ENCODE measurements at places on chromosomes 7 and 10.
A peak's percentile ranks its signal among the peaks of the same experiment; 100 is the strongest.

DNA sequence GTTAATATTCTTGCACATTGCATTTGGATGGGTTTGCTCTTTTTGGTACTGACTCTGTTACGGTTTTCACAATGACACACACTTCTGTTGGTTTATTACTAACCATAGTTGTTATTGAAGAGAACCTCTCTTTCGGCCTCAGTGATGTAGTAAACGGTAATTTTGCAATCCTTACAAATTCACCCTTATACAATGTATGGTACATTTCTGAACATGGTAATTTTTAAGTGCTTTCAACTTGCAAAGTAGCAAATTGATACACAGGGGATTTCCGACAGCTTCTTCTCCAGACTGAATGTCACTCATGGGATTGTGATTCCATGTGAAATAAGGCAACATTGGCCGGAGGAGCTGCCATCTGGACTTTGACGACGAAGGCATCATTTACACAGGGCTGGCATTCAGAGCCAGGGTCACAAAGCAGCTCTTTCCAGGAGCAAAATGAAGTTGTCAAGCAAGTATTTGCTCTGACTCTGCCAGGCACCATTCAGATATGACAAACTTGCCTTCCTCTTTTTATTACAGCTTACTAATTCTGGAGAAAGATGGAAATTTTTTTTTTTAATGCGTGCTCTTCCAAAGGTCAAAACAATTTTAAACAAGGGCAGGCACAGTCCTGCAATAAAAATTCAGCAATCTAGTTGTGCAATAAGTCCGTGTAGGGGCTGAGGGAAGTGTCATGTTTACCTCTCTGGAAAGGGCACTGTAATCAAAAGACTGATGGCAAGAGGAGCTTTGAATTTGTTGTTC lies 711.5 kb upstream of the C7orf33 start:
- DNase-seq: no peak

DNA sequence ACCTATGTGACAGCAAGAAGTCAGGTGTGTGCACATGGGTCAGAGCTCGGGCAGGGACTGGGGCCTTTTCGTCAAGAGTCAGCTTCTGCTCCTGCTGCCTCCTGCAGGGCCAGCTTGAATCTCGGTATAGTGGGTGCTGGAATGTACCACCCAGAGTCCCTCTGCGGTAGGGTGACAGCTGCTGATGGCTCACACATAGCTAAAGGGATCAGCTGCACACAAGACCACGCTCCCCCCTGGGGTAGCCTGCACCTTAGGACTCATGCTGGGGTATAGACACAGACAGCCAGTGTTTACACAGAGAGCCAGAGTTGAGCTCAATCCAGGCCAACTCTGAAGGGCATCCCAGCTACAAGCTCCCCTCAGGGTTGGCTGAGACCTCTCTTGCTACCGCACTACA lies 14.0 kb upstream of the COL13A1 start:
- no peak for DNase-seq

- DNase-seq: no peak
Observed at GRCh38 chr7:34263168-34263567, 357.8 kb downstream of the BMPER start.

DNA sequence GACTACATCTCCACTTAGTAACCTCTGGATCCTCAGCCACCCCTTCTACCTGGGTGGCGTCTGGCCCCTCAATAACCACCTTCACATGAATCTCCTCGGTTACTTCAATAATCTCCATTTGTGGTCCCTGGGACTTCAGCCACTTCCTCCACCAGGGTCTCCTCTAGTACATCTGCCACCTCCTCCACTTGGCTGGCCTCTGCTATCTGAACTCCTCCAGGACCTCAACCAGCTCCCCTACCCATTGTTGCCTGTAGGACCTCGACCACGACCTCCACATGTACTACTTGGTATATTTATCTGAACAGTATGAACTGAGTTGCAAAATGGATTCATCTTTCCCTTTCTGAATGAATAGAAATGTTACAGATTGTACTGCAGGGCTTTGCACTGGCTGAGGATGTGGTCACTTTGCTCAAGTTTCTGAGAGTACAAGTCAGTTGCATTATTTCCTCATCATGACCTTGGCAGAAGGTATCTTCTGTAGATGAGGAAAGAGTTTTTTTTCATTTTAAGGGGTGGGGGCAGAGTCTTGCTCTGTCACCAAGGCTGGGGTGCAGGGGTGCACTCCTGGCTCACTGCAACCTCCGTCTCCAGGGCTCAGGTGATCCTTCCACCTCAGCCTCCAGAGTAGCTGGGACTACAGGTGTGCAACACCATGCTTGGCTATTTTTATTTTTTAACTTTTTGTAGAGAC lies 36.0 kb downstream of the MAT1A start:
- DNase-seq: no peak

DNA sequence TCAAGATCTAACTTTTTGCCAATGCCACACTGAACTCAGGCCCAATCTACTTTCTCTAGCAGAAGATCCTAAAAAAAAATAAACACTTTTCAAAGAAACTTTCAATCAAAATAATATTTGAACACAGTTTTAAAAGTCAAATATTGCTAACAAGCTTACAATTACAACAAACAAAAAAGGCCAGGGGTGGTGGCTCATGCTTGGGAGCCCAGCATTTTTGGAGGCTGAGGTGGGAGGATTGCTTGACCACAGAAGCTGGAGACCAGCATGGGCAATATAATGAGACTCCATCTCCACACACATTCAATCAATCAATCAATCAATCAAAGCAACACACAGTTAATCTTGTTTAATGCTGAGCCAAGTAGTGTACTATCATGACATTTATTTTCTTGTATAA lies 149.2 kb downstream of the CYP26A1 start:
- DNase-seq: no peak

GRCh38 chr10:59648711-59649201 lies 60.9 kb downstream of the SLC16A9 start:
- no peak for DNase-seq

GRCh38 chr10:67678335-67678974 lies 17.5 kb downstream of the CTNNA3 start:
- no peak for DNase-seq

DNA sequence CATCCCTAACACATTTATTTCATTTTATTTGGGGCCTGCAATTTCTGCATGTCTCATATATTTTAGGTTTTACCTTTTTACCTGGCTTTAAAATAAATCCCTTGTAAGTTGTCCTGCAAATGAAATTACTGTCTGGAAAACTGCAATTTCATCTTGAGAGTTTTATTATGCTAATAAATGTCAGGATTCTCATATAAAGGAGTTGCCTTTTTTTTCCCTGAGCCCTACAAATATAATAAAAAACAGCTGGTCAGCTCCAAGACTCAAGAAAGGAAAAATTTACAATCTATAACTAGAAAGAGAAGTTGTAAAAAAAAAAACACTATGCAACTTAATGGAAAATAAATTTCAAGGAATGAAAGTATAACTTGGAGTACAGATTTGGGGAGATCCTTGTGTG lies 108.7 kb downstream of the SH2D4B start:
- no peak for DNase-seq

DNA sequence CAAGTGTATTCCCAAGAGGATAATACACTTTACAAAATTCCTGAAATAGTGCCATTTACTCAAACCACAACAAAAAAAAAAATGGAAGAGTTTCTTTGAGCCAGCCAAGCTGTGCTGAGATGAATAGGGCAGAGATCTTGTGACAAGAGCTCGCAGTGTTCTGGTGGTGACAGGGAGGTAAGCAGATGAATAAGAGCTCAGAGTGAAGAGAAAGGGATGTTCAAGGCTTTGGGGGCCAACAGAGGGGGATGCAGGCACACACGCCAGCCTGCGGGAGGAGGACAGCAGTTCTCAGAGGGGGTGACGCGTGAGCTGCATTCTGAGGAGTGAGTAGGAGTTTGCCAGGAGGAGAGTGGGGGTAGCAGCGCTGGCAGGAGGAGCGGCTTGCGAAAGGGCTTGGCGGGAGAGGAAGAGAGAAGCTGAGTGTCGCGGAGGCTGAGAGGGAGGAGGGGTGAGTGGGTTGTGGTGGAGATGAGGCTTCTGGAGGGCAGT lies 194.4 kb upstream of the IMMP2L start:
- DNase-seq: no peak

DNA sequence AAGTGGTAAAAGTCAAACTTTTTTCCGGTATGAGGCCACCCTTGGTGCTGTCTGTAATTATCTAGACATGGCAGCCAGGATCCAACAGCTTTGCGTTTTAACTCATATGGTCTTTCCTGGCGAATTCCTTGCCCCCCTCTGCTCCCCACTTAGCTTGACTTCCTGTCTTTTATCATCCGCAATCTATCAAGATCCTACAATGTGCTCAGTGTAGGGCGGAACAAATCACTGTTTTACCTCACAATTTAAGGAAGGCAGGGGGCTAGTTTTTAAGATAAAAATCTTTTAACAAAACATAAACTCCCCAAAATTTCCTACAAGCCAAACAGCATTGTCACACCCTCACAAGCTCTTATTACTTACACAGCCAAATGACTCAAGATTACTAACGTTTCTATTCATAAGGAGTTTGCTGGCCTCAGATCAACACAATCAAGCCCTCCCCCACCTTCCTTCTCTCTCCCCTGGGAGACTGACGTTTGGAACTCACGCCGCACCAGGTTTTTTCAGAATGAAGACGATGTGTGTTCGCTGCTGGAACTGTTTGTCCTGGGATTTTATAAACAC lies 1.3 kb upstream of the CDK14 start:
- peak; percentile 65 for DNase-seq

- no peak for DNase-seq
Observed at GRCh38 chr7:4134204-4134603, 547.9 kb upstream of the FOXK1 start.

DNA sequence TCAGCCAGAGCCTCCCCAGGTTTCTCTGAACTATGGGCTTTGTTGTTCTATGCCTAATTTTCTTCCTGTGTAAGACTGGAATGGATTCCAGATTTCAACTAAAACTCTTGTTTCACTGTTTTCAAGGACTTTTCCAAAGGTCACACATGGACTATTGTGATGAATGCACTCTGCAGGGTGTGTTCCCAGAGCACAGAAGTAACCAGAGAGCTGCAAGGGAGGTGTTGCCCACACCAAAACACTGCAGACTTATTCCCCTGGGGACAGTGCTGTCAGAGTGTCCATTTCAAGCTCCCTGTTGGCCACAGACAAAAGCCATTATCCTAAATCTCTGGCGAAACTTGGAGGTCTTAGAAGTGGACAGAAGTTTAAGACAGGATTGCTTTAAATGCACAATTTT lies 231.6 kb downstream of the TRIL start:
- DNase-seq: no peak

- no peak for DNase-seq
Observed at GRCh38 chr10:43922335-43923280, 273.9 kb upstream of the ZNF32 start.

DNA sequence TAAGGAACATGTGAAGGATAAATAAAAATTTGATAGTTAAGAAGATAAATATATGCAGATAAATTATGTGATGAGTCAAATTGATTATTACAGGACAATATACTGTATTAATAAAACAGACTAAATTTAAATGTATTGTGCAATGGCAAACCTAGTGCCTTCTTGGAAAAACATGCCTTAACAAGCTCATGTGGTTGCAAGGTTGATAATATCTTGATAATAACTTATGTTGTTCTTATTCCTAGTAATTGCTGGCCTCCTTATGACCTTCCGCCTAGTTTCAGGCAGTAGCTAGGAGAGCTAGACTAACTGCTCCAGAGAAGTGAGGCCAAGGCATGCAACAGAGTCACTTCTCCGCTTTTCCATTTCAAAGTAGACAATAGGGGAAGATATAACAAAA lies 7.6 kb upstream of the RAB11FIP2 start:
- no peak for DNase-seq

DNA sequence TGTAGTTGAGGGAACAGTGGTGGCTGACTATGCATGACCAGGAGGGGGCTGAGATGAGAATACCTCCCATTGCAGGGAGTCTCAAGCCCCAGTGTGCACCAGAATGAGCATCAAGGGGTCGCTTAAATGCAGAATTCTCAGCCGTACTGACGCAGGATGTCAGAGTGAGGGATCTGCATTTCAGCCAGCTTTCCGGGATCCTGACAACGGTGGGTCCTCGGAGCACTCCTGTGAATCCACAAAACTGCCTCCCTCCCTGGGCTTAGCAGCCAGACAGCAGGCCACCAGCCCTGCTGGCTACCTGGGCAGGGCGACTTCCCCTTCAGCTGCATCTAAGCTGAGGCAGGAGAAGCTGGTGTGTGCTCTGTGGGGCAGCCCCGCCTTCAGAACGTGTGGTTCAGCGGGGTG lies 21.8 kb upstream of the LOXL4 start:
- DNase-seq: no peak

GRCh38 chr7:72053292-72053691 lies 358.8 kb downstream of the CALN1 start:
- no peak for DNase-seq

Data from glomerular endothelial cell (primary cell).